ENCODE measurements at places on chromosomes 12 and 14. TPM values are rescaled to one million over a fixed set of nuclear protein-coding genes. Genes with fewer than 3 reads are reported as not detected.

POTEM gene
- not detected for total RNA-seq

DNA sequence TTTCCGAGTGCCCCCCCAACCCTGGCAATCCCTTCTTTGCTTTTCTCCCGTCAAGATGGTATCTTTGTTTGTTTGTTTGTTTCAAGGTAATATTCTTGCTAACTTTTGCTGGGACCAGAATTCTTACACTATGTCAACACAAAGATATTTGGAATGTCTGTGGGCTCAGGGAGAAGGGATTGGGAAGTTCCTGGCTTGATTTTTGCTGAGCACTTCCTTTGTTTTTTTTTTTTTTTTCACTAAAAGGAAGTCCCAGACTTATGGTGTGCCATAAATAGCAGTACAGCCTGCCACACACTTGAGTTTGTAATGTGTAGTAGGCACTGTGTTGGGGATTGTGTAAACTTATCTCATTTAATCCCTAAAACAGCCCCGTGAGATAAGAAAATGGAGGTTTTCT lies 11.2 kb upstream of the RNU6-7 start:
- DNase-seq = no peak

VSIG10 gene
- 60.0 TPM for total RNA-seq

GPR65 gene
- 1.2 TPM for total RNA-seq

DNA sequence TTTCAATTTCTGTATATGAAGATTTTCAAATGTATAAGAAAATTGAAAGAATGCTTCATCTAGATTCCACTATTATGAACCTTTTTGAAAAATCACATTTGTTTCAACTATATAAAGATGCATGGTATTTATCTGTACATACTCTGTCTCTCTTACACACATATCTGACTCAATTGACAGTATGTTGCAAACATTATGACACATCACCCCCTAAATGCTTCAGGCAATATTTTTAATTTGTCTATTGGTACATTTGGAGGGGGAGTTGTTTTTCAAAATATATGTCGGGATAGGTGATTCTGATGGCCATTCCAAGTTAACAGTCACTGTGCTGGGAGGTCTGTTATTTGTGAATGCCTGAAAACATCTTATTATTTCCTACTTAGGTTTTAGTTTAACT lies 14.4 kb downstream of the PCNX1 start:
- no peak for DNase-seq

DNA sequence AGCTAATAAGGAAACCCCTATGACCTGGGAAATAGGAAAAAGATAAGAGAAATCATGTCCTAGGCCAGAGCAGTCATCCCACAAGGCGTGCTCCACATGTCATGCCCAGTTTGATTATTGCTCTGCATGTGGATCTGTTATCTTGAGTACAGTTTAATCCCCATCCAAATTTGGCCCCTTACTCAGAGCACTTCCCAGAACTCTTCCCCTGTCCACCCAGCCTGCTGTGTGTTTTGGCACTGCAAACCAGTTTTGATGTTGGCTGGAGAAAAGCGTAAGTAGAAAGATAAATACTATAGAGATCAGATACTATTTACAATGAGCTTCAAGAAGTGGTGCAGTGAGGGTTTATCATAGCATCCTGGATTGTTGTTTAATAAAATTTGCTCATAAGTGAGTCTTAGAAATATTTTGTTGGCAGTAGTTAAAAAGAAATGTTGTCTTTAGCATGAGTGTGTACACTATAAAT lies 83.8 kb downstream of the PTPRB start:
- DNase-seq = no peak

PTPN21 gene
- total RNA-seq = 23.6 TPM

TCL1A gene
- total RNA-seq = 0.57 TPM

All from colonic mucosa (tissue), 4 donors.